ENCODE measurements at places on chromosomes 12 and 14.

DNA sequence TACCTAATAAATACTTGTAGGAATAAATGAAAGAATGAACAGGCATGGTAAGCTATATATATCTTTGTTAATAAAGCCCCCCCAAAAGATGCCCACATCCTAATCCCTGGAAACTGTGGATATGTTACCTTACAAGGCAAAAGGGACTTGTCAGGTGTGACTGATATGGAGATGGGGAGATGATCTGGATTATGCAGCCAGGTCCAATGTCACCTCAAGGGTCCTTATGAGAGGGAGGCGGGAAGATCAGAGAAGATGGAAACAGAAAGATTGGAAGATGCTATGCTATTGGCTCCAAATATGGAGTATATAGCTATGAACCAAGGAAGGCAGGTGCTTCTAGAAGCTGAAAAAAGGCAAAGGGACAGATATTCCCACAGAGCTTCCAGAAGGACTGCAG, 3.4 kb downstream of the RBM19 start:
- DNase-seq, result no peak

DNA sequence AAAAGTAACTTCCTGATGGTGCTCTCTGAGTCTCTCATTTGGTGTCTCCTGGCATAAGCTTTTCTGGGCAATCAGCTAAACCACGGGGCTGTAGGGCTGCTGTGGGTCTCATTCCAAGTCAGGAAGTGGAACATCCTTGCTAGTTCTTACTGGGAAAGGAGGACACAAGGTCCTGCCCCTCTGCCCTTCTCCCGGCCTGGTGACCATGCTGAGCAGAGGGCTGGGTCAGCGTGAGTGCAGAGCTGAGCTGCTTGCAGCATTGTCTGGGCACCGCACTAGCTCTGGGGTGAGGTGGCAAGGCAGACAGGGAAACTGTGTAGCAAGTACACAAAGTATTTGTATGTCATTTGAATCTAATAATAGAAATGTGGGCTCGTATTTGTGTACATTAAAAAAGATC, 45.0 kb upstream of the ASPG start:
- no peak for DNase-seq

GRCh38 chr12:63990828-63991547, 146.5 kb downstream of the SRGAP1 start:
- DNase-seq, result no peak

- DNase-seq, result no peak
These were observed 5.0 kb upstream of the RFLNA start for GRCh38 chr12:124289634-124290600.

DNA sequence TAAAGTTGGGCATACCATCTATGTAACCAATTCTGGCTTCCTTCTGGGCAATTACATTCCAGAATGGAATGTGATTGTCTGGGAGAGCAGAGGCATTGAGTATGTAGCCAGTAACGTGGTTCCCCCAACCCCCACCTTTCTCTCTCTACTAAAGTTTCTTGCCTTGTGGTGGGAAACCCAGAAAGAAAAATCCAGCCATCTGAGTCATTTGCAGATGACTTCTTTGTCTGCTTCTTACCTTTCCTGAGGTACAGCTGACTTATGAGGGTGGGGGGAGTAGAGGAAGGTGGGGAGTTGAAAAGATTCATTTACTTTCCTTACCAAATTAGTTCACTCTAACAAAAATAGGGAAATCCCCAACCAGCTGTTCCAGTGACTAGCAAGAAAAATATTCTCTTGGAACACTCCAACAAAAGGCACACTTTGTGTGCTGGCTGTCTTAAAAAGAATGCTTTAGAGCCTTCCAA, 112.1 kb upstream of the FRMD6 start:
- DNase-seq, result no peak

DNA sequence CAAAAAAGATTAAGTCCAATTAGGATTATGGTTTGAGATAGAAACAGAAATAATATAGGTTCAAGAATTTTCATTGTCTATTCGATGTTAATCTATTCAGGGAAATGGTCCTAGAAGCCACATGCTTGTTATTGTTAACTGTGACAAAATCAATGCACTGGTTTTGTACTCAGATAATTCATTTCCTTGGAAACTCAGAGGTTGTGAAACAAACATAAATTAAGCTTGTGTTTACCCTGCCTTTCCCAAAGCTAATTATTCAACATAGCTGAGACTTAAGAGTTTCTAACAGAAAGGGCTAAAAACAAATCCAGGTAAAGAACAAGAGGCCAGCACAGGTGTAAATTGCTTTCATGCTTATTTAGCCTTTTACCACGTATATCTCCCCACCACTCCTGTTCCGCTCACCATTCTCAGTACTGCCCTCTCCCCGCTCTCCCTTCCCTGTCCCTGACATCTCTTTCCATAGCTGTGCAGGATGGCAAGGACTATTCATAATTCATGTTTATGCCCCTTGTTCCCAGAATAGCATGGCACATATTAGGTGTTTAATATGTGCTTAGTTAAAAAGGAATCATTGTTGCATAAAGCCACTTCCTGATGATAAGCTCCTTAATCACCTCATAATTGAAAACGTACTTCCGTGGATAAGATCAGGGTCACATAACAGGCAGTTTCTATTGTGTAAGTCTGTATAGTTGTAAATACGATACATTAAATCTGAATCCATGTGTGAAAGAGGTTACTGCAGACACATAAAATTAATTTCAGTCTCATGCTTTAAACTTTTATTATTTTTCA, 131.8 kb upstream of the USP15 start:
- DNase-seq, result no peak

DNA sequence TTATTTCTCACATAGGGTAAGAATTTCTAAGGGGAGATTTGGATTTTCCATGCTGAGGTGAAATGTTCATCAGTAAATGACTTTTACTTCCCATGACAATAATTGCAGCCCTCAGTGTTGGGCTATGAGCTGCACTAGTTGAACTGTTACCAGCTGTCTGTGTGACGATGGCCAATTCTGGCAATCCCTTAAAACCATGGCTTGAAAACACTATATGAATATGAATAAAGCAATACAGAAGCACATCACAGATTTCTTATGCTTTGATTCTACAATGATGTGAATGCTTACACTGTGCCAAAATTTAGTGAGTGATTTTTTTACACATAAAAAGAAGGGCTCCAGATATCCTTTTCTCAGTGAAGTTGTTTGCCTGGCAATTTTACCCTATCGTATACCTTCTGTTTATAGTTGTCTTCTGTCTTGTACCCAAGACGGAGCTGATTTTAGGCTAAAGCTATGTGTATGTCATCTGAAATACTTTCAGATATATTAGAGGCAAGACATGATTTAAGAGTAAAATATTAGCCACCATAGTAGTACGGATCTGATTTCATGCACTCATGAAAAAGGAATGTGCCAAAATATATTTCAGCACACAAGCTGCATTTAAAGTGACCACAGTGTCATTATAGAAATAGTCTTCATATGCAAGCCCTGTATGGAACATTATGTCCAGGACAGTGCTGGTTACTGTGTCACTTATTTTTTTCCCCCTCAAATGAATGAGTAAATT, 52.0 kb downstream of the SLC38A4 start:
- DNase-seq, result no peak

- no peak for DNase-seq
These were observed 168.3 kb upstream of the SYT1 start for GRCh38 chr12:78696267-78696666.

GRCh38 chr12:32836710-32837109, 59.9 kb downstream of the PKP2 start:
- no peak for DNase-seq

DNA sequence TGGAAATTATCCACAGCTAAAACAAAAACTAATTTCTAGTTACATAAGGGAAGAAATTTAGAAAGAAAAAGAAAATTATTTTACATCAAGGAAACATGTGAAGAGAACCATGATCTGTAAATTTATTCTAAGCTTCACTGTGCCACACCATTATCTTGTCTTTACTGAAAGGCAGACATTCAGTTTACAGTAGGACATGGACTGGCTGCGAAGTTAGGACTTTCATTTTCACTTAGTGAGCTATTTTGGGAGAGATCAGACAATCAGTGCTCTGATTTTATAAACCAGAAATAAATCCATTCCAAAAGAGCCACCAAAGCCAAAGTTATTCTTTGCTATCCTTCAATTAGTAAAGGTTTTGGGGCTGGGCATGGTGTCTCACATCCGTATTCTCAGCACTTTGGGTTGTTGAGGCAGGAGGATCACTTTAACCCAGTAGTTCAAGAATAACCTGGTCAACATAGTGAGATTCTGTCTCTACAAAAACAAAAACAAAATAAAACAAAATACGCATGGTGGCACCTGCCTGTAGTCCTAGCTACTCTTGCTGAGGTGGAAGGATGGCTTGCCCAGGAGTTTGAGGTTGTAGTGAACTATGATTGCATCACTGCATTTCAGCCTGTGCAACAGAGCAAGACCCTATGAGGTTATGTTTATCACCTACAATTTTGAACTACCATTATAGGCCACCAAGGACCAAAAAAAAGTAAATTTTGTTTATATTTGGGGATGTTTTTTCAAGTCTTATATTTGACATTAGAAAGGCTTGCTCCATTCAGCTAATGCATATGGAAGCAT, 1084.8 kb upstream of the ATXN7L3B start:
- no peak for DNase-seq

DNA sequence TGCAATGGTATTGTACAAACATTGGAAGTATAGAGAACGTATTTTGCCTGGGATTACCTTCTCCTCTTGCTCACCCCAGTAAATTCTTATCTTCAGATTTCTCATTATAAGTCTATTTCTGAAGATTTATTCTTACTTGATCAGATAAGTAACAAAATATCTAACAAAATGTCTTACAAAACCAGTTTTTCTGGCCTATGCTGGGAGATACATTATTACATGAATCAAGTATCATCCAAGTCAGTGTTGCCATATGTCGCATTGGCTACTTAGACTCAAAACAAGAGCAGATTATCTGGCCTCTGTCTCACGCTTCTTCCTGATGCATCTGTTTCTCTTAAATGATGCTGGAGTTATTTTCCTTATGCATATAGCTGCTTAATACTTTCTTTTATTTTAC, 408.5 kb downstream of the CCER1 start:
- DNase-seq, result no peak

DNA sequence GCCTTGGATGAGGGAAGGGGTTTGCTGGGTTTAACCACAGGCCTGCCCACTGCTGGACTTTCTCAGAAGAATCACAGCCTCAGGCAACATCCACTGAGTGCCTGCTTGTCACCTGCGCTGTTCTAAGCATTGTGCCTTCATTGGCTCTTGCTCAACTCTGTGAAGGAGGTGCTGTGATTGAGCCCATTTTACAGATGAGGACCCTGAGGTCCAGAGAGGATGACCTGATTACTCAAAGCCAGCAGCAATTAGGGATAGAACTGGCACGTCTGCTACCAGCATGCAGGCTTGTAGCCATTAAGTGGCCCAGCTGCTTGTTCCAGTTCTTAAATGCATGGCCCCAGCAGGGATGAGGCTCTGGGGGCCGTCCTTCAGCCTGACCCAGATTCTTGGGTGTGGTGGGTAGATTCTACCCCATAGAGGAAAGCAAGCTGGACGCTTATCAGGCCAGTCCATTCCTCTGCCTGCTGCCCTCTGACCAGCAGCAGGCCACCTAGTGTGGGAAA, 54.6 kb downstream of the ESRRB start:
- no peak for DNase-seq

DNA sequence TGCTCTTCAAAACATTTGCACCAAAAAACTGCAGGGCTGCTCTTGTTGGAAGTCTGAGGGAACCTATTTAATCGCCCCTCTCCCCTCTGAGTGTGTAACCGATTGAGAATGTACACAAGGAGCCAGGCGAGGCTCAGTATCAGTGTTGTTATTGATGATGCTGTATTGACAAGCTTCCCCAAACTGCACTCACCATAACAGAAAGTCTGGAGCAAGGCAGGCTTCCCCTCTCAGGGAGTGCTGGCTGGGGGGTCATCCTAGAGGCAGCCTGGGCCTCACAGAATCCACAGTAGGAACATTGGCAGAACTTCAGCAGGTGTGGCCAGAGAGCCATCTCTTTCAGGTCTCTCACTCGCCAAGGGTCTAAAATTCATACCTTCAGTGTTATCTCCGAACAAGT, 58.1 kb upstream of the TUNAR start:
- DNase-seq, result no peak

DNA sequence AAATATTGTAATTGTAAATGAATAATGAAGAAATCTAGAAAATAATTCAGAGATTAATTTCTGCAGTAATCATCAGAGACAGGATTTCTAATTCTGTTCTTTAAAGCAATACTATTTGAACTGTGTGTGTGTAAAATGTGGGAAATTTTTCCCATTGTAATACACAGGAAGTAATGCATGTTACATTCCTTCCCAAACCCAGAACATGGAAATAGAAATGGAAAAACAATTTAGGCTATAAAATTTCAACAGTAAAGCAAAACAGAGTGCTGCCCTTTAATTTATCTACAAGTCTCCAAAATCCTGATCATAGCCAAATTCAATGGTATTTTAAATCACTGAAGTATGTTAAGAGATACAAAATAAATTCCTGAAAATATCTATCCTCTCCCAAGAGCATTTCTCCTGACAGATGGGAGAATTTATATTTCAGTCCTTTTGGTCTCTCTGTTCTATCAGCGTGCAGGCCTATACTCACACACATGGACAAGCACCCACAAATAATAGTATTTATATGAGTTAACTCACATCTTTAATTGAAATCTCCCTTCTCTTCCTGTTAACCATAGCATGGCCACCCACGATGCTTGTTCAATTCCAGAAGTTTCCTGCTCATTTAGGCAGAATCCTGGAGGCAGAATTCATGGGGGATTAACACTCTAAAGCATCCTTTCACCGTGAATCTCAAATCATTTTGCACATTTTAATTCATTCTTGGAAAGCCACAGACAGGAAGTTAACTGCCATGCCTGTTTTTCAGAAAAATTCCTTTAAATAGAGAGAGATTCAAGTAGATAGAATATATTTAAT, 1465.4 kb upstream of the FLRT2 start:
- DNase-seq, result no peak

- no peak for DNase-seq
These were observed 69.0 kb upstream of the DUSP6 start for GRCh38 chr12:89421092-89421835.

- DNase-seq, result no peak
These were observed 8.4 kb downstream of the LRFN5 start for GRCh38 chr14:41615011-41615595.

DNA sequence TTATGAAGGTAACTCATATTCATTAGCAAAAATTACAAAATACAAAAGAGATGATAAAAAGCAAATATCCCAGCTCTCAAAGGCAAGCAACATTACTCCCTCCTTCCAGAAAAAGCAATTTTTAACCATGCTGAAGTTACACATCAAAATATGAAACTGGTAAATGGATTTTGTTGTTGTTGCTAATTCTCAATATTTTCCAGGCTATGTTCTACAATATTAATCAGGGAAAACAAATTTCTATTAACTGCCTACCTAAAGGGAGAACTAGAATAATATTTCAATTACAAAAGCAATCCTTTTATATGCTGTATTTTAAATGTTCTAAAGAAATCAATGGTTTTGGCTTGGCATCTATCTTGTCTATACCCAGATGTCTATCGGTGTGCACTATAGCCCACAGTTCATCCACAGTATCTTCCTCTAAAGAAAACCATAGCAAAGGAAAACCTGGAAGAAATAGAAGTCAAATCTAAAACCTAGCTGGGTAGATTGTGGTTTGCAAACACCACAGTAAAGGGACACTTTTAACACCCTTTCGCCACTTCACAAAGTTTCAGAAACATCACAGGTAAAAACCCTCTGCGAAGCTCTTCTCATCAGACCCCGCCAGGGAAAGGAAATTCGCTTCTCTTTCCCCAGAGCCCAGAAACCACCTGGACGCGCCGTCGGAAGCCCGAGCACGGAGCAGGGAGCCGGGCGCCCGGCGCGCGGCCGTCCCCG, 32.0 kb downstream of the TC2N start:
- DNase-seq, result no peak

GRCh38 chr12:115943310-115943629, 334.2 kb downstream of the MED13L start:
- no peak for DNase-seq

GRCh38 chr14:50961605-50962221, 17.4 kb upstream of the PYGL start:
- peak; percentile 62 for DNase-seq

Measured in Panc1 (cell line).